ENCODE measurements at places on chromosomes 6 and 20.

- DNase-seq, result no peak
Measured at GRCh38 chr20:49620364-49621240, 52.7 kb upstream of the PTGIS start.

DNA sequence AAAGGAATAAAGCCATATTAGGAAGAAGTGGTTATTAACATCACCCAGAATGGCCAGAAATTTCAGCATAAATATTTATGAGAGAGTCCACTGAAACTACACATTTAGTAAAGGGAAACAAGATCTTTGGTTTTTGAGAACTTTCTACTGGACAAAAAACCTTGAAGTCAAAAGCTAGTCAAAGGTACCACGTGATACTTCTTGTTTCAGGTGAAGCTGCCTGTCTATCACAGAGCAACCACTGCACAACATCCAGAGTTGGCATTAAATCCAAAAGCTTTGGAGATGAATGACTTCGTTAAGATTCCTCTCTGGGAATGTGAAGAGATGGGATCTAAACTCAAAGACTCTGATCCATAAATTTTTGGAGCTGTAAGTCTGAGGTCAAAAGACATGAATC is 137.0 kb downstream of the KCNQ5 start:
- no peak for DNase-seq

- DNase-seq, result no peak
Measured at GRCh38 chr6:155267411-155267810, 3.6 kb downstream of the CLDN20 start.

DNA sequence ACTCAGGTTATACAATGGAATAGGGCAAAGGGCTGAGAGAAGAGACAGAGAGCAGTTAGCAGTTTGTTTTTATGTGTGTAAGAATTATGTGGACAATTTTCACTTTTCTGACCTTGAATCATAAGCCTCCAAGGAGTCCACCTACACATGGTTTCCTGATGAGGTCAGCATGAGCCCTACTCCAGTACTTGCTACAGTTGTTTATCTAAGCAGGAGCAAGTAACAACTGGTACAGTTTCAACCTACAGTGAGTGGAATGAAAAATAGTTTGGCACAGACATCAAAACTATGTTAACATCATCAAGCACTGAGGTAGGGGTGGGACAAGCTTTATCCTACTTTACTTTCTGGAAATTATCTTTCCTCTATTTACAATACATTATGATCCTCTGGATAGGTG is 426.7 kb upstream of the ID4 start:
- DNase-seq, result no peak

GRCh38 chr6:18178960-18179615 is 23.9 kb downstream of the KDM1B start:
- DNase-seq, result no peak

- DNase-seq, result no peak
Measured at GRCh38 chr6:136608991-136609390, 58.8 kb upstream of the MAP7 start.

- DNase-seq, result no peak
Measured at GRCh38 chr6:135675862-135676261, 175.6 kb upstream of the PDE7B start.

DNA sequence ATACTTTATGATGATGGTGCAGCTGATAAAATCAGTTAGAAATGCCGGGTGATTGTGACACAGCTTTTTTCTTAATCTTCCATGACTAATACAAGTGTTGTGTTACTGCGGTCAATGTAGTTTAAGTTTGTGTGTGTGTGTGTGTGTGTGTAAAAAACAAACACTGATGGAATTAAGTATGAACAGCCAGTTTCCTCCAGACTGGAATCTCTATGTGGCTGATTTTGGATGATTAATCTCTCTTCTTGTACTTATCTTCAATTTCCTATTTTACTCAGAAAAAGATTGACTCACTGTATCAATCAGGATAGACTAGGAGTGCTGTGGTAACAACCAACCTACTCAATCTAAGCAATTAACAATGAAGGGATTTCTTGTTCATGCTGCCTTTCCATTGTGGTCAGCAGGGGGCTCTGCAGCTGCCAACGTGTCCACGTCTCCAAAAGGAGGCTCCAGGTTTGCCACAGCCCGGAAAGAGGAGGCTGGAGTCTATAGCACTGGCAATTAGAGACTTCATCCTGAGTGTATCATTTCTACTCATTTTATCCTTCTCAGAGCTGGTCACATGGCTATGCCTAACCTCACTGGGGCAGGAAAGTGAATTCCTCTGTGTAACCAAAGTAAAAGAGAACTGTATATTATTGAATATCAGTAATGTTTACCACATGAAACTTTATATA is 107.7 kb downstream of the CD109 start:
- DNase-seq, result peak; percentile 24

DNA sequence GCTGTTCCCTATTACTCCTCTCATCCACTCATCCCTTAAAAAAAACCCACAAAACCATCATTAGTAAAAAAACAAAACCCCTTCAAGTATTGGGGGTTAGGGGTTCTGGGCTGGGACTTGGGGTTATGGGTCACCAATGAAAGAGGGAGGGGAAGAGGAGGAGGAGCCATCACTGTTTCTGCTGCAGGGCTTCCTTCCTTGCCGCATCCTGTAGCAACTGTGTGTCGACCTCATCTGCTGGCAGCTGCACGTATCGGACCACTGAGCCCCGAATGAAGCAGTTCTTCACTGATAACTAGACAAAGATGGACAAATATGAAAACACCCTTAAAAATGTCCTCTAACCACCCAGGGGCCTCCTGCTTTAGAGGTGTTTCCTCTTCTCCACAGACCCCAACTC is 2.0 kb upstream of the VARS1 start:
- DNase-seq, result no peak

- no peak for DNase-seq
Measured at GRCh38 chr20:57200882-57201695, 65.4 kb downstream of the BMP7 start.
